Metanephros (tissue), 2 donors: ENCODE measurements at places on chromosomes 11 and 22. TPM values are rescaled to one million over a fixed set of nuclear protein-coding genes. Genes with fewer than 3 reads are reported as not detected.

Gene PYGM
- 136 TPM for total RNA-seq

Gene IGSF9B
- 6.8 TPM for total RNA-seq

Gene TMEM191C
- total RNA-seq: 1.5 TPM

Gene PLXNB2
- 302 TPM for total RNA-seq

Gene SEZ6L
- total RNA-seq: 0.53 TPM

Gene DMC1
- total RNA-seq: 2.9 TPM

Gene PRODH
- 12.9 TPM for total RNA-seq

Gene DDX25
- 2.2 TPM for total RNA-seq

Gene GRM5
- 1.2 TPM for total RNA-seq

Gene PLAAT5
- 2.0 TPM for total RNA-seq

Gene B4GAT1
- 52.5 TPM for total RNA-seq

Gene OR8D1
- not detected for total RNA-seq

Gene KCNJ4
- total RNA-seq: 0.41 TPM

Gene NRXN2
- total RNA-seq: 33.2 TPM

Gene OR56A4
- not detected for total RNA-seq

Gene MIAT
- total RNA-seq: 2.6 TPM

Gene TNNI2
- total RNA-seq: 526 TPM

Gene PNPLA5
- total RNA-seq: not detected

Gene FAM180B
- total RNA-seq: 0.70 TPM

Gene PPARA
- total RNA-seq: 43.5 TPM

Gene TIGD3
- 0.35 TPM for total RNA-seq
